ENCODE measurements at places on chromosomes 16 and 17.

- no peak for DNase-seq
Measured at GRCh38 chr17:62614142-62614541, 13.3 kb upstream of the MRC2 start.

DNA sequence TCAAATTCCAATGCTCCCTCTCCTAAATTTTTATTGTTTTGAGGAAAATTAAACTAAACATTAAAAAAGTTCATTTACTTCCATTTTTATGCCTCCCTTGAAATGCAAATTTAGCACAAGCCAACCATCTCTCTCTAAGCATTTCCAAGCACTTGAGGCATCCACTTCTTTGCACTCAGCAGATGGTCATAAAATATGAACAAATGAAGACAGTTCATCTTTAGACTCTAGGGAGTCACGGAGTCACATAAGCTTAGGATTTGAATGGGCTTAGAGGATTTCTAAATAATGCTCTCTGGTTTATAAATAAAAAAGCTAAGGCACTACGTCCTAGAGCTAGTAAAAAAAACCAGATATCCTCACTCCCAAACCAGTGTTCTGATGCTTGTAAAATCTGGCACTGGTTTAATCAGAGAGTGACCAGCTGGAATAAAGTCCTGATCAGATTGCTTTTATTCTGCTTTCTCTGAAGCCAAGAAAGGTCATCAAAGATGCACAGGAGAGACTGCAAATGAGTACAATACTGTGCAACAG is 204.2 kb downstream of the CA10 start:
- no peak for DNase-seq

DNA sequence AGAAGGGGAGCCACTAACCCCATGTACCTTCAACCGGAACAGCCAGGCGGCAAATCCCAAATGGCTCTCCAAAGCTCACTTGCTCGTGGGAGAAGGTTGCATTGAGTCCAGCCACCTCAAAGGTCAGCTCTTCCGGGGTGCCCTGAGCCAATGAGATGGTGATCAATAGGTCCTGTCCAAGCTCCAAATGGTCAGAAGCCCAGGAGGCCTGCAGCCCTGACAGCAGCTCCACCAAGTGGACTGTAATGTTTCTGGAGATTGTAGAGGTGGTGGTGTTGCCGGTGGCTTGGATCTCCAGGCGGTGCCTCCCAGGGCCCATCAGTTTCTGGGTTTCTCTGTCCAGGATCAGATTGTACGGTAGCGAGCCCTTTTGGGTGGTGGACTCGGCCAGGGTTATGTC is 39.9 kb upstream of the BCO1 start:
- no peak for DNase-seq

DNA sequence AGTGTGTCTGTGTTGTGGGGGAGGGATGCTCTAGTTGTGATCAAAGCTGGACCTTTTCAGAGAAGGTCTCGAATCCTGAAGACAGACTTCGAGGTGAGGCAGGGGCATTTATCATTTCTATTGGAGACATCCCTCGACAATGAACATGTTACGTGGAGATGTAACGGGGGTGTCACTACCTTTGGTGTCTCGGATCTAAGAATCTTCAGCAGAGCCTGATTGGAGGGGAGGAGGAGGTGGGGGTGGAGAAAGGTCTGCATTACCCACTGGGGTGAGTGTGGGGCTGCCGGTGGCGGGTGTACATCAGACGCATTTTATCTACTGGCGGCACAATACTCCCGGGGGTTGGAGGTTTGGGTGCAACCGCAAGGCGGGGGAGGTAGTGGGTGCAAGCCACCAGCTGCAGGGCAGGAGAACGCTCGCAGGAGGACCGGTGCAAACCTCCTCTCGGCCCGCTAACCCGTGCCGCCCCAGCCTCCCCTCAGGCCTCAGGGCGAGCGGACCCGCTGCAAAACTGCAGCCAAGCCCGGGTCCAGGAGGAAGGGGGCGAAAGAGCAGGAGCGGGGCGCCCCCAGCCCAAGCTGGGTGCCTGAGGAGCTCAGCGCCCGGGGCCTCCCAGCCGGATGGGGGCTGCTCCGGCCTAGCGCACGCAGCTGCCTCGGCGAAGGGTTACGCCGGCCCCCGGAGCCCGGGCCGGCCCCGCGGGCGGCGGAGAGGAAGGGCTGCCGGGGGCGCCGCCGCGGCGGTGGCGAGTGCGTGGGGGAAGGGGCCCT is 735 bp downstream of the ZNF652 start:
- no peak for DNase-seq

DNA sequence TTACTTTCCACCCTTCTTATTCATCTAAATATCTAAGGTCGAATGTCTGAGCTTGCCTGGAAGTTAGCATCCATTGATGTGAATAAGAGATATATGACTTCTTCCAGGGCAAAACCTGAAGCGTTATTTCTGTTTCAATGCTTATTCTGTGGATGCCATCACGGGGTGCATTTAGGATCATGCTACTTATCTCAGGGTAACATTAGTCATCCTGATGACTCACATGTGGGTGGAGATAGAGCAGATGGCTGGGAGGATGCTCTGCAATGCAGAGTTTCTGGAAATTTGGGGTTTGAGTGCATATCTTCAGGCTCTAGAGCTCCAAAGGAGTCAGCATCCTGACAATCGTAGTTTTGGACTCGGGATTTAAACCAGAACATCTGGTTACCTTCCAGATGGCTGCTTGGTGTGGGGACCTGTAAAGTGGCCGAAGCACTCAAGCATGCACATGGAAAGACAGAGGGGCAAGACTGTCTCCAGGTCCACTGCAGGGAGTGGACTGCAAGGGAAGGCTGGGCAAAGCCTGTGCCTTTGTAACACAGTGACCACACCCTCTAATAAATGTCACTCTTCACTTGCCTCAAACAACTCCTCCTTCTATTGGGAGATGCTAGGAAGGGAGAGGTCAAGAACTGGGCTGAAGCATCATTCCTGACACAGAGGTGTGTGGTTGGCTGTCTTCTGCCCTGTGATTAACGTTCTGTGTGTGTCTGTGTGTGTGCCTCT is 175.2 kb upstream of the SALL1 start:
- no peak for DNase-seq

- no peak for DNase-seq
Measured at GRCh38 chr16:81996664-81997509, 14.4 kb downstream of the SDR42E1 start.

DNA sequence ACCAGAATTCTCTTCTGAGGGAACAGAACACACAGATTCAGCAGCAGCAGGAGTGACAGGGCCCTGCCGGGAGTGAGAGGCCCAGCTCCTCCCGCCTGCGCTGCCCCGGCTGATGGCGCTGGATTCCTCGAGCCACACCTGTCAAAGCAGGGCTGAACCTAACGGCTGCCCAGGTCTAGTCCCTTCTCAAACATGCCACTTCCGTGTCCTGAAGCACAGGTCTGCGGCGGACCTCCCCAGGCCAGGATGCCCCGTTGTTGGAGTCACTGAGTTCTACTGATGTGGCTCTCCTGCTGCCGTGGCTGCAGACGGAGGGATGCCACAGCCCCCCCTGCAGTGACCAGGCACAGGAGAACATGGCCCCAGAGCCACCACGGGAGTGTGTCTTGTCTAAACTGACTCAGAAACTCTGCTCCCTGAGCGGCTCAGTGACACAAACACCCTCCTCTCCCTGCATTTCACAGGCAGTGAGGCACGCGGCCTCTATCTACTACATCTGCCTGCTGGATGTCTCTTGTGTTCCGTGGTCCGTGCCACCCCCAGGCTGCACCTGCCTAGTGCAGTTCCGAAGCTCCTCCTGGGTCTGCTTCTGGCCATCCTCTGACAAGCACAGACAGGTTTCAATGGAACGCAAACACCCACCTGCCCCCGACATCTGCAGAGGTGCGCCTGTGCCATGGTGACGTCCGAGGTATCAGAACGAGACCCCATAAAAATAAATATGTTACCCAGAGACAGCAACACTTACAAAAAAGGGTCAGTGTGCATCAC is 44.7 kb upstream of the DNAH17 start:
- DNase-seq = no peak

DNA sequence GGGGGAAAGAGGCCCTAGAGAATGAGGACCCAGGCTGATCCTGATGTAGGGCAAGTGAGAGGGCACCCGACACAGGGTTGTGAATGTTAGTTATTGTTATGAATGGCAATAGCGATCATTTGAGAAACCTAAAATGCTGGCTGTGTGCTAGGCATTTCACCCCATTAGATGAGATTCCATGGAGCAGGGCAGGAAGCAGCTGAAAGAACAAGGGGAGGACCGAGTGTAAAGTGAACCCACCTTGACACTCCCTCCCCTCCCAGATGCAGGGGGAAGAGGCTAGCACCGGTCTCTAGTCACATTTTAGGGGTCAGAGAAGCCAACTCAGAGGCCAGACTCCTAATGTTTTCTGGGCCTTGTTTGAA is 553 bp upstream of the CORO6 start:
- no peak for DNase-seq

- no peak for DNase-seq
Measured at GRCh38 chr17:72005332-72006163, 115.3 kb upstream of the SOX9 start.

DNA sequence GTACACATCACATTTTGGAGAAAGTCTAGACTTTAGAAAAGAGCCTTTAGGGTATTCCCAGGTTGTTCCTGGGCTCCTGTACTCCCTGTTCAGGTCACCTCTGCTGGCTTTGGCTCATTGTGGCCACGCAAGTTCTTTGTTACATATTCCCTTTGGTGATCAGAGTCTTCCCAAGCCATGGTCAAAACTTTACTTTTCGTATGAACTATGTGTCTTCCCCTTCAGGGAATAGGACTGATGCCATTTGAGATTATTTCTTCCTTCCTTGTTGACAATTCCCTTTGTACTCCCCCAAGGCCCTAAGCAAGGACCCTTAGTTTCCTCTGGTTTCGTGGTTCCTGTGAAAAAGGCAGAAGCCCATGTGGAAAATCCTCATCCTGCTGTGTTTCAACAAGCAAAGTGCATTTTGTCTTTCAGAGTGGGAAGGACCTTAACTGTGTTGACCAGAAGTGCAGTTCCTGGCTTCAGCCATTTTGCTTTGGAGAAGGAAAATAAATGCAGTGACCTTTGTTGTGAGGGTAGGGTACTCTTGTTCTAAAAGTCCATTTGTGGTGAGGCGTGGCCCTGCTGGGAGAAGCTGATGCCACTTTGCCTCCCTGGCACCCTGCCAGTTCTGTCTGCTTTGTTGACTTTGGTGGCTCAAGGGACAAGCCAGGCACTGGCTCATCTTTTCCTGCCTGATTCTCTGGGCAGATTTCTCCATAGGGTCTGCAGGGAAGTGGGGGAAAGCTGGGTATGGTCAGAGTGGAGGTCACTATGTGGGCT is 55.1 kb downstream of the ZNRF1 start:
- peak; percentile 74 for DNase-seq

- DNase-seq = no peak
Measured at GRCh38 chr17:539066-539465, 175.6 kb downstream of the VPS53 start.

- no peak for DNase-seq
Measured at GRCh38 chr17:7419819-7420610, at the start of gene SPEM1. Gene SPEM1, plus strand, starts transcription at chr17:7420324. Its CDS starts 61 bp downstream, at chr17:7420385.

DNA sequence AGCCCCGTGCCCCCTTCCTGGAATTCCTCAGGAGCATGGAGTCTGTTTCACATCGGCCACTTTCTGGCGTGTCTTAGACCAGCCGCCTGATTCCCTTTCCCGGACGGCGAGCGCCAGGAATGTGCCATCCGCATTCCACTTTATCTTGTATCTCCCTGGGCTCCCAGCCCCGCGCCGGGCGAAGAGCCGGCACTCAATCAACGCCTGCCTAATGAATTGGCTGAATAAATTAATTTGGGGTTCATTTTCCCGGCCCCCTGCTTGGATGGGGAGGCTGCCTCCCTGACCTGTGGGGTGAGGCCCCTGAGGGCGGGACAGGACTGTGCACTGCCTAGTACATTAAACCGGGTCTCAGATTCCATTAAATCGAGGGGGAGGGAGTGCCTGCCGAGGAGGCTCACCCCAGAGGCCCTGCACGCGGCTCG is 282.3 kb upstream of the TNRC6C start:
- DNase-seq = no peak

DNA sequence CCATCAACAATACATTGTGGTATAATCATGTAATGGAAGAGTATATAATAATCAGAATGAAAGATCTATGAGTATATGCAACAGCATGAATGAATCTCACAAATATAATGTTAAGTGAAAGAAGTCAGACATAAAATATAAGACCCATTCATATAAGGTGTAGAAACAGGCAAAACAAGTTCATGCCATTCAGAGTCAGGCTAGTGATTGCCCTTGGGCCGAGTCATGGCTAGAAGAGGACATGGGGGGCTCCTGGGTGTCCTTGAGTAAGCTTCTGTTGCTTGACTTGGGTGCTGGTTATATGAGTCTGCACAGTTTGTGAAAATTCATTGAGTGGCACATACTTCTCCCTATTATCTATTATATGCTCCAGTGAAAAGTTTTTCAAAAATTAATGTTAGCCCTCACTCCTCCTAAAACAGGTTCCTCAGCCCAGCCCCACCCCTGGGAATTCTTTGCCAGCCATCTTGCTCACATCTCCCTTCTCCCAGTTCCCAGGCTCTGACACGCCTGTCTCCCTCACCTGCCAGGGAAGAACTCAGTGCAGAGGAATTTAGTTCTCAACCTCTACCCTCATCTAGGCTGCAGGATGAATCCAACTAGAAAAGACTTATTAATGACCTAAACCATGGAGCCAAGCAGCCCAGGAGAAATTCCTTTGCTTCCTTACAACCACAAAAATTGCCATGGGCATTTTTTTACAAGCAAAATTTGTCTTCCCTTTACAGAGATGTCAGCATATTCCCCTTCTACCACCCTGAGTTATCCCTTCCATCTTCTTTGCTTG is 52.4 kb upstream of the NFAT5 start:
- no peak for DNase-seq

DNA sequence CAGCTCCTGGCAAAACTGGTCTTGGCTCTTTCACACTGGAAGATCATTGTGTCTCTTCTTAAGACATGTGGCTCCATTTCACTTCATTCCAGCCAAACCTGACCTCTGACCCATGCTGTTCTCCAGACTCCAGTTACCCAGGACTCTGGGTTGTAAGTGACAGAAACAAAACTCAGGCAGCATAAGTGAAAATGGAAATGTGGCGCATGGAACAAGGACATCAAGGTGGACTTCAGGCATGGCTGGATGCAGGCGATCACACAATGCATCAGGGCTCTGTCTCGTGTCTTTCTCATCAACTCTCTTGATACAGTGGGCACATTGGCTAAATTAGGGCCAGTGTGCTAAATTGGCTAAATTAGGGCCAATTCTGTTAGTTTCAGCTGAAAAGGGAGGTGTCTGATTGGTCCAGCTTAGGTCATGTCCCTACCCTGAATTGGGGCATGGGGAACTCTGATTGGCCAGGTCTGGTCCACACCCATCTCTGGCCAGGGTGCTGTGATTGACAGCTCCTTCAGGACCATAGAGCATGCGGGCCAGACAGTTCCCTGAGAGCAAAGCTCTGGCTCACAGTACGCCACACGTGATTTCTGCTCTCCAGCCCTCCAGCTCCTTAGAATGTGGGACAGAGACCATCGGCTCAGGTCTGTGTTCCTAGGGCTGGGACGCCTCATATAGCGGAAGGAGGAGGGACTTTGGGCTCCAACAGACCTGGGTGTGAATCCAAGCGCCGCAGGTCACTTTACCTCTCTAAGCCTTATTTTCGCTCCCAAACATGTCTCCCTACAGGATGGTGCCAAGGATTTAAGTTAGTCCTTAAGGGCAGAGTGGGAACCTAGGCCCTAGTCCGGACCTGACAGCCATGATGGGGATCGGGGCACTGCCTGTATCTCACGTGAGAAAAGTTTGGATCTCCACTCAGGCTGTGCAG is 17.5 kb downstream of the SOCS1 start:
- no peak for DNase-seq

GRCh38 chr16:4075534-4075933 is 40.7 kb downstream of the ADCY9 start:
- no peak for DNase-seq

GRCh38 chr17:7552621-7553051 is 3.8 kb downstream of the TNFSF12 start:
- no peak for DNase-seq

Measured in LNCaP clone FGC (cell line).